ENCODE measurements at places on chromosomes 5 and 9.
A peak's percentile ranks its signal among the peaks of the same experiment; 100 is the strongest.

DNA sequence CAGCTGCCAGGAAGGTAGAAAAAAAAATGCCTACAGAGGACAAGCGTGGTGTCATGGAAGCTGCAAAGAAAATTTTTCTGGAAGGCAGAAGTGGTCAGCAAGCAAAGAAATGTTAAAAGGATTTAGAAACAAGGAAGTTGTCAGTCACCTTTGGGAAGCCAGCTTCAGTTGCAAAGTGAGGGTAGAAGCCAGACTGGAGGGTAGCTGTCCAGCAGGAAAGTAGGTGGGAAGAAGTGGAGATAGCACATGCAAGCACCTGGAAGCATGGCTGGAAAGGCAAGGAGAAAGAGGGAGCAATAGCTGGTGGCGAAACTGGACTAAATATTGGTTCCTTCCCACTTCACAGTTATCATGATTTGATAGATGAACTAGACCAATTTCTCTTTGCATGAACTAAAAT is 54.3 kb downstream of the ADRB2 start:
- no peak for DNase-seq

- no peak for DNase-seq
Measured at GRCh38 chr9:91208837-91209236, 152.9 kb downstream of the AUH start.

- no peak for DNase-seq
Measured at GRCh38 chr9:86670076-86670475, 277.2 kb downstream of the GAS1 start.

- DNase-seq, result peak; percentile 7
Measured at GRCh38 chr9:126513159-126514036, 100.3 kb upstream of the LMX1B start.

- DNase-seq, result no peak
Measured at GRCh38 chr5:100787648-100788047, 115.4 kb downstream of the ST8SIA4 start.

DNA sequence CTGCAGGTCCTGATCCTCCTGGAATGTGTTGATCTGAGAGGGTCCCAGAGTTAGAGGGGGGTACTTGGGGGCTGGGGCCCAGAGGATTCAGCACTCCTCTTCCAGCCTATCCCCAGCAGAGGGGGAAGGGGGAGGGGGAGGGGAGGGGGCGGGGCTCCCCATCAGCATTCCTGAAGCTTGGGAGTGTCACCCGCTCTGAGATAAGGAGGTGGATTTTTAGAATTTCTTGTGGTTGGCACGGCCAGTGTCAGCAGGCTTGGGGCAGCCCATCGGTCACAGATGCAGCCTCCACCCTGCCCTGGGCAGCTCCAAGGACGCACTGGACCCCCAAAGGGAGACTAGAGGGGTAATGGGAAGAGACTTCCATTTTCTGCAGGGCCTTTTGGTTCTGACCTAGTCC is 5.3 kb downstream of the FGF18 start:
- DNase-seq, result no peak

GRCh38 chr5:65809817-65810531 is 88.0 kb downstream of the NLN start:
- DNase-seq, result peak; percentile 71

DNA sequence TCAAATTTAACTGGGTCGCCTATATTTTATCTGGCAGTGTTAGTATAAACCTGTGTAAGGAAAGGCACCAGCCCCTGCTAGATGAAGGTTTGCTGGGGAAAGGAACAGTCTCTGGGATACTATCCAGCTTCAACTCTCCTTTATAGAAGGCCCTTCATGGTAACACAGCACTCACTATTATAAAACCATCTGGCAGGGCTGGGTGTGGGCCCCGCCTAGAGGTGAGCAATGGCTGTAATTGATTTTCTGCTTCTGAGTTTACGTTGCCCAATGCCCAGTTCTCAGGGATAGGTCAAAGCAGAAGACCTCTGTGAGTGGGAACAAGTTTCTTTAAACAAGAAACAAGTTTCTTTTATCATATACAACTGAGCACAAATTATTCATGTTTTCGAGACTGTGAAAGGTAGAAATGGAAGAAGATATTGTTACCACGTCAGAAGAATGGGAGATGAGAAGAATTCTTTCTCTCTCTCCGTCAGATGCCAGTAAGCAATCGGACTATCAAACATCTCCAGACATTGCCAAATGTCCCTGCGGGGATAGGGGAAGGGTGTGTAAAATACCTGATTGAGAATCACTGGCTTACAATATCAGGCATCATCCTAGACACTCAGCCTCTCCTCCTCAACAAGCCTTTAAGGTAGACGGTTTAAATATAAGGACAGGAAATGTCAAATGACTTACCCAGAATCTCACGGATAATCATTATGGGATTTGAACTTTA is 205.9 kb downstream of the PDZD2 start:
- peak; percentile 33 for DNase-seq

- DNase-seq, result no peak
Measured at GRCh38 chr9:109640580-109641371, 139.2 kb upstream of the PALM2AKAP2 start.

DNA sequence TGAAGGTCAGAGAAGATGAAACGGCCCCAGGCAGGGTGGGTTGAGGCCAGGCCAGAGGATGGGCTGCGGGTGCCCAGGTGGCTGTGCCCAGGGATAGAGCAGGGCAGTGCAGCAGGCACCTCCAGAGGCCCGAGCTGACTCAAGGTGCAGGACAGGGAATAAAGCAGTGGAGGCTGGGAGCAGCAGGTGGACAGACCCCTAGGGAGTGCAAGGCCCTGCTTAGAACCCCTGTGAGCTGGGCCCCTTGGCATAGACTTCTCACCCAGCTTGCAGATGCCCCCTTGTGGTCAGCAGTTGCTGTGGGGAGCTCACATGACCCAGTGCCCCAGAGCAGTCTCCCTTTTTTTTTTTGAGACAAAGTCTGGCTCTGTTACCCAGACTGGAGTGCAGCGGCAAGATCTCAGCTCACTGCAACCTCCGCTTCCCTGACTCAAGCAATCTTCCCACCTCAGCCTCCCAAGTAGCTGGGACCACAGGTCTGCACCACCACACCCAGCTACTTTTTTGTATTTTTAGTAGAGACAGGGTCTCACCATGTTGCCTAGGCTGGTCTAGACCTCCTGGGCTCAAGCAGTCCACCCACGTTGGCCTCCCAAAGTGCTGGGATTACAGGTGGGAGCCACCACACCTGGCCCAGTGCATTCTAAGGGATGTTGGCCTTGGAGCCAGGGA is 118.8 kb downstream of the WNK2 start:
- DNase-seq, result peak; percentile 64

DNA sequence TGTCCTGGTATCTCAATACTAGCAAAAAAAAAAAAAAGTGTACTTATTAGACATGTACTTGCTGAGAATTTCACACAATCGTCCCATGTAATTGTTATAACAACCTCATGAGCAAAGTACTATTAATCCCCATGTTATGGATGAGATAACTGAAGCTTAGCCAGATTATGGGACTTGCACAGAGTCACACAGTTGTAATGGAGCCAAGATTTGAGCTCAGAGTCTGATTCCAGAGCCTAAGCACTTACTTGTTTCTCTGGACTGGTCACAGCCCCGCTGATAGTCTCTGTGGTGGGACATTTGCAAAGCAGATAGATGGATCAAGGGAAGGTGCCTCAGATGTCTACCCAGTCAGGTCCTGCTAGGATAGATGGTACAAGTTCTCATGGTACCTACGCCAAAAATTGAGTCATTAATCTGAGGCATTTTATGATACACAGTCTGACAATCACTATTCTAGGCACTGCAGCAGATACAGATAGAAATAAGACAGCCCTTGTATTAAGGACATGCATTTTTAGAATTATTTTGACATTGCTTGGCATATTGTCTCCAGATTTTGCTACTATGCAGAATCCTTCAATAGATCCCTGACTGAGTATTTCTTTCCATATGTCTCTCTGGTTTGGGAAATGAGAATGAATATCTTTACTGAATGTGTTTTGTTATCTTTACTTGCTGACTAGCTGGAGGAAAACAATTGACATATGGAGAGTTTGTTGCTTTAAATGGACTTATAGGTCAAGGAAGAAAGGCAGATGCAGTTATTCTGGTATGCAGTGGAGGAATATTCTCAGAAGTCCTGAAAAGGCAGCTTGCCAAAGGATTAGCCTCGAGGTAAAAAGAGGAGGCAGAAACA is 149.5 kb downstream of the ADAMTSL1 start:
- DNase-seq, result no peak

- no peak for DNase-seq
Measured at GRCh38 chr5:107253246-107253645, 417.5 kb downstream of the EFNA5 start.

DNA sequence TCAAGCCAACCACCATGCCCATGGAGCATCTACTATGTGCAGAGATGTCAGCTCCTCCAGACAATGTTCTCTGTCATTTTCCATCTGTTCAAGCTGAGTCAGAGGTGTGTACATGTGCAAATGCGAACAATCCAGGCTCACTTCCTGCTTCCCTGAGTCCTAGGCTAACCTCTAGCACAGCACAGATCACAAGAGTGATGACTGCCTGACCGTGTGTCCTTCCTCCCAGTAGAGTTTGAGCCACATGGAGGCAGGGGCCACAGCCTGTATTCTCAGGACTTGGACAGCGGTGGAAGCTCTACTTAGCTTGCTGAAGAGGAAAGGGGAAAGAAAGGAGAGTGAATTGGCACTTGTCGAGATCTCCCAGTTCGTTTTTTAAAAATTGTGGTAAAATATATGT is 87.2 kb downstream of the KCNIP1 start:
- DNase-seq, result peak; percentile 3

- peak; percentile 48 for DNase-seq
Measured at GRCh38 chr5:72510610-72511181, 3.5 kb upstream of the ZNF366 start.

DNA sequence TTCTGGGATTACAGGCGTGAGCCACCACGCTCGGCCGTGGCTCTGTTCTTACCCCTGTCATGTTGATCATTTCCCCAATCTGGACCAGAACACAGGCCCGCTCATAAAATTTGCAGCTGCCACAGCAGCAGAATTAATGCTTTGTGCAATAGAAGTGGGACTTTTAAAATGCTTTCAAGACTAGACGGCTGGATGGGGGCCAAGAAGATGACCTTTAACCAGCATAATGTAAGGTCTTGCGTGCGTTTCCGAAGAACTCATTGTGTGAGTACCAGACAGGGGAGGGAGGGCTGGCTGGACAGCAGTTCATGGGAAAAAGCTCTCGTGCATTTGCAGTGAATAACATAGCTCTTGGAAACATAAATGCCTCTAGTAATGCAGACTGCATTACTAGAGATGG is 3.5 kb upstream of the WDR38 start:
- DNase-seq, result no peak

GRCh38 chr5:92222449-92222848 is 839.3 kb upstream of the ARRDC3 start:
- DNase-seq, result peak; percentile 30

- no peak for DNase-seq
Measured at GRCh38 chr9:92196909-92197308, 81.7 kb upstream of the SPTLC1 start.

GRCh38 chr9:37209431-37210386 is 89.3 kb downstream of the ZCCHC7 start:
- peak; percentile 8 for DNase-seq

- DNase-seq, result peak; percentile 96
Measured at GRCh38 chr9:12784461-12785259, 9.8 kb downstream of the LURAP1L start.

DNA sequence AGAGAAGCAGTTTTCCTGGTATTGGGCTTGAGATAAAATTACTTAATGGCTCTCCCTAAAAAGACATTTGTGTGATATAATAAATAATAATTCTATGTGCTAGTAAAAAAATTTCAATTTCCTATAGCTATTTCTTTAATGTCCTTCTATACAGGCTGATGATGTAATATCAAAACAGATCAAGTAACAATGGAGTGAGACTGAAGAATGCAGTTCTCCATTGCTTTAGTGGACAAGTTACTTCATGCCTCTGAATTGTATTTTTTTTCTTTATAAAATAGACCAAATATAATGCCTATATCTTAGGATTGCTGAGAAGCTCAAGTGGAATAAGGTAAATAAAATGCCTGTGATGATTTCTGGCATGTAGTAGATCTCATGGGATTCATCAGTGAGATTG is 35.6 kb upstream of the NEURL1B start:
- no peak for DNase-seq

DNA sequence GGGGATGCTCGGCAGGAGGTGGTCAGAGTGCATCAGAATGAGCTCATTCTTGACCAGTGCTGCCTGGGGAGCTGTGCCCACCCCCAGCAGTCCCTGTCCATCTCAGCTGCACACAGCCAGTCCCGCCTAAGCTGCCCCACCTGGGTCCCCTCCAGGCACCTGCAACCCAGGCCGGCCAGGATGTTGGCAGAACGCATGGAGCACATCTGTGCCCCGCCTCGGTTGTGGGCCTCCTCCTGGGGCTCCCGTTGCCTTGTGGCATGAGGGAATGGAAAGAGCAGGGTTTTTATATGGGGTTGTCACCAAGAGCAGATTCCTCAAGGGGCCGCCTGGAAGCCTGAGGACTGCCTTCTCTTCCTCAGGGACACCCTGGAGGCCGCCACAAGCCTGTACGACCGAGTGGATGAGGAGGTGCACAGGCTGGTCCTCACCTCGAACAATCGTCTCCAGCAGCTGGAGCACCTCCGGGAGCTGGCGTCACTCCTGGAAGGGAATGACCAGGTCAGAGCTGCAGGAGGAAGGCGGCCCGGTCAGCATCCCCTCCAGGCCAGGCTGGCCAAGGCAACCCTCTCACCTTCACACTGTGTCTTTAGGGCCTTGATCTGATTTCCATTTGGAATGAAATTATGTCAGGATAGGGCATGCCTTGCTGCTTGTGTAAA is 34.8 kb upstream of the LRRC14B start:
- DNase-seq, result no peak

- peak; percentile 71 for DNase-seq
Measured at GRCh38 chr5:62395210-62395950, 8.3 kb downstream of the DIMT1 start.

- DNase-seq, result no peak
Measured at GRCh38 chr9:132534832-132535231, 47.6 kb upstream of the BARHL1 start.
